CD4-positive, alpha-beta T cell treated with Interleukin-12 subunit alpha and Interleukin-12 subunit beta, for 1 hour (primary cell): ENCODE measurements at places on chromosomes 6 and 20.

DNA sequence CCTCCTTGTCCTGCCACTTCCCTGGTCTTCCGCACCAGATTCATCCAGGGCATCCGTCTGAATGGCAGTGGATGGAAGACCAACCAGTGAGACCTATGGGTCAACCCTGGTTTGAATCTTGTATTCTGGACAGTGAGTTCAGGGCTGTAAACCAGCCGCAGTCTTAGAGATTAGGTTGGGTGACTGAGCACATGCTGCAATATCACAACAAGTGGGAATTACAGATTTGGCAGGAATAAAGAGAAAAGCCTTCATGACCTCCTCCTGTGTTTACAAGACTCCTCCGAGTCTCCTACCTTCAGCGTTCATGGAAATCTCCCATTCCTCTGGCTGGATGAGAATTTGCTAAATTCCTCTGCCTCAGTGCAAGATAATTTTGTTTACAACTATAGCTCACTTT, 9.9 kb downstream of the ECI2 start:
- DNase-seq, result no peak

DNA sequence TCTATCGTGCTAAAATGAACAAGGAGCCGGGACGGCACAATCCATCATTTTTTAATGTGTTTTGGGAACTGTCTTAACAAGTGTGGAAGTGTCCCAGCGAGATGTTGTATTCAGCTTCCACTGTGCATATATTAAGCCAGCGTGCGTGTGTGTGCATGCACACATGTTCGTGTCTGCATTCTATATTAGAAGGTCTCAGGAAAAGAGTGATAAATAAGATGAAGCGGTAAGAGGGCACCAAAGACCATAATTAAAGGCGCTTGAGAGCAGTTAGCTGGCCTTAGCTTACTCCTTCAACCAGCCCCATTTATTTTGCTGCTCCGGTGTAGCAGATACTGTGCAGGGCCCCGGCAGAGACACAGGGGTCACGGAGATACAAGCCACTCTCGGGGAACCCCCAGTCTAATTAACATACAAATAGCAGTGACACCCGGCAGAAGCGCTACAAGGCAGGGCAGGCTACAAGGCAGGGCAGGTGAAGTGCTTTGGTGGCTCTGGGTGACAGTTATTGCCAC, 206.5 kb upstream of the RREB1 start:
- DNase-seq, result no peak

DNA sequence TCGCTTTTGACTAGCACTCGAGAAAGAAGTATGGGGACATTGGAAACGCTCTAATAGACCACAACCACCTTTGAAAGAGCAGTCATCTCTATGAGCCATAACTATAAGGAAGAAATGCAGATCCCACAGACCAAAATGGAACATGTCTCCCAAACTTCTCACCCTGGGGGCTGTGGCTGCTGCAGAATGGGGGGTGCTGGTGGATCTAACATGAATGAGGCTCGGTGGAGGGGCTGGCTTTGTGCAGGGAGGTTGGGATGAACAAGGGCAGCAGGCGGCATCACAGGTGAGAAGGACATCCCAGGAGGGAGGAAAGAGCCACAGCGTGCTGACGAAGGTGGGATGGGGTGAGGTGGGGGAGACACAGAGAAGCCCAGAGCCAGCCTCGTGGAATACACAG, 10.5 kb upstream of the CCR6 start:
- DNase-seq, result no peak

DNA sequence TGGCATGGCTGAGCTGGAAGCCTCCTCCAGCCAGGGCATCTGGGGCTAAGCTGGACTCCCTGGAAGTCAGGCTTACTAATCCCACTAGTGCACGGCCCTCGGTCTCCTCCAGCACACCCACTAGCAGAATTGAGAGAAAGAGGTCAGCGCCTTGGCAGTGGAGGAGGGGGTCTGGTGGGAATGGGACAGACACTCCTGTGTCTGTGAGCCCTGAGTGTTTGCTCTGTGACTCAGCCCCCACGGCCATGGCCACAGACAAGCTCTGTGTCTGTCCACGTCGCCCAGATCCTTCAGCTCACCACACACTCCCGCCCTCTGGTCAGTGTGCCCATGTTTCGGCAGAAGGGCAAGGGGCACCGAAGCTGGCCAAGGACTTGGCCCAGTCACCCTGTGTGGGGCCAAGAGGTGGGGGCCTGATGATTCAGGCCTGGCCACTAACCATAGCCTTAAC, 8.8 kb downstream of the MDFI start:
- DNase-seq, result no peak

DNA sequence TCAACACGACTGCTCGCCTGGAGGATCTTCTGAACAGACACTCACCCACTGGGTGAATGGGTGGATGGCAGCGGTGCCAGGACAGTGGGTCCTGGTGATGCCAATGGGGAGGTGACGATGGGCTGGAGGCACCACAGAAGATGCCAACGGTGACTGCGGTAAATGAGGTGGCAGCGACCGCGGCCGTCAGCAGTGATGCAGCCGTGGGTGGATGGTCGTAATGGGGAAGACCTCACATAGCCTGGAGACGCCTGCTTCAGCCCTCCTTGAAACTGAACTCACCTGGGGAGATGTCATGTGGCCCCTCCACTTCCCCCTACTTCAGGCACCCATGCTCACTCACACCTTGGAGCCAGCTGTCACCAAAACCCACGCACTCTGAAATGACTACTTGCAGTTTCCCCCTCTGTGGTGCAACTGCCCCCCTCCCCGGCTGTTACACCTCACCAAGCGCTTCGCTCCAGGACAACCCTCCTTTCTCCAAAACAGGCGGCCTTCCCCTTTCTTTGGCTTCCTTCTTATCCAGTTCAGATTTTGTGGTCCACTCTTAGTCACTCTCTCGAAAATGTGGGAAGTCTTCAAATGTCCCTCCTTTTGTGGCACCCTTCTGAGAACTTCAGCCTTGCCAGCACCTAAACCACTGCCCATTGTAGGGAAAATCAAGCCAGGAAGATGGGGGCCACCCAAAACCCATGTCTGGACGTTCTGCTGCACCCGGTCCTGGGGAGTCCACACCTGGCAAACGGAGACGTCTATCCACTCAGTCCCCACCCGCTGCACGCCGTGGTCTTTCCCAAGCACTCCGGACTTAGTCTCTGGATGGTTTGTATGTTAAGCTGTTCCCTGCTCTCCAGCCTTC, 10.4 kb upstream of the ABHD16B start:
- DNase-seq, result no peak

DNA sequence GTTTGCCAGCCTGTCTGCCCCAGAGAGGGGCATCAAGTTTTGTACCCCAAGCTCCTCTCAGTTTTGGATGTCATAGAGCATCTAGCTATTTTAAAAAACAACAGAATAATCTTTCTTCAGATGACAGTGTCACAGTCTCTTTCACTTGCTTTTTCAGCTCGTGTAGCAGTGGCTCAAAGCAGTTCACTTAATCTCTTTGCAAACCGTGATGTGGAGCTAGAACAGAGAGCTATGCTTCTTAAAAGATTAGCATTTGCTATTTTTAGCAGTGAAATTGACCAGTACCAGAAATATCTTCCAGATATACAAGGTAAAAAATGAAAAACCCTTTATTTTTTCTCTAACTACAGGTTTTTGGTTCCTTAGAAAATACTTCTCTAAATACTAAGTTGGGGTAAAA, 37.3 kb downstream of the PGM3 start:
- DNase-seq, result no peak
